ENCODE measurements at places on chromosomes 7 and 10.

GRCh38 chr7:15561835-15562234 lies at the start of gene AGMO:
TSS of gene AGMO (minus strand) at chr7:15562015.
- peak; percentile 18 for DNase-seq

- peak; percentile 54 for DNase-seq
Measured at GRCh38 chr10:21464134-21464533, 61.3 kb downstream of the SKIDA1 start.

GRCh38 chr10:71667387-71667752 lies 52.2 kb downstream of the C10orf105 start:
- no peak for DNase-seq

- no peak for DNase-seq
Measured at GRCh38 chr7:96838481-96838880, 128.8 kb upstream of the SEM1 start.

- no peak for DNase-seq
Measured at GRCh38 chr7:111068618-111069017, 22.3 kb upstream of the LRRN3 start.

GRCh38 chr10:113471241-113471996 lies 81.4 kb upstream of the HABP2 start:
- DNase-seq = no peak

DNA sequence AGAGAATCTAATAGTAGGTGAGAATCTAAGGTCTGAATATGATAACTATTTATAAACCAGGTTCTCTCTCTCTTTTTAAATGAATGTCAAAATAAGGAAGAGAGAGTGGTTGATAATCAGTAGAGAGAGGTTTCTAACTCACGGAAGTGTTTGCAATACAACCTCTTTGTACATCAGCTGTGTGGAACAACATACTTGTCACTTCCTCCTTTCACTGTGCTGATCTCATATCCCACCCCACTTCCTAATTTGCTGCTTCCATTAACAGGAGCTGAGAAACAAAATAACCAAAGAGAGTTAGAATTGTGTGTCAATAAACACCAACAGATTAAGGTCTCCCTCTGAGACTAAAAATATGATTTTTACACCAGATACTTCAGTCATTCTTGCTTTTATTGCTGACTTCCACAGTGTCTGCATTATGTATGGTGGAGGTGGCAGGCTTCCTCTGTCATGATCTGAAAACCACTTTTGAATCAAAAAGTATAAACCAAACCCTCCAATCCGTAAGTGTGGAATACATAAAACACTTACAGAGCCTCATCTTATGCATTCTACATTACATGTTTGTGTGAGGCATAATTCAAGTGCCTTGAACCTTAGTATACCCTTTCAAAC lies 25.0 kb downstream of the CACUL1 start:
- no peak for DNase-seq

DNA sequence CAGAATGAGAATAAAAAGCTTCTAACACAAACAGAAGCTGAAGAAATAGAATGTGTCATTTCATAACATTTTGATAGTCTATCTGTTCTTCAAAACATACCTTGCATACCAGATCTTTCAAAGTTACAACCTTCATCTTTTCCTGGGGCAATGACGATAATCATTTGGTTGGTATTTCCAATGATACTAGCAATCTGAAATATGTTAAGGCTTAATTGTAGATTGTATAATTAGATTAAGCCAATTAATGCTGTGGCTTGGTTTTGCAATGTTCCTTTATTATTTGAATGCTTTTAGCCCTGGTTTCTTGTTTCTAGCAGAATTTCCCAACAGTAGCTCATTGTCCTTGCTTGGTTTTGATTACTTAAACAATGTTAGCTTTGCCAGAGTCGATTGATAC lies 84.6 kb downstream of the CABCOCO1 start:
- peak; percentile 23 for DNase-seq

DNA sequence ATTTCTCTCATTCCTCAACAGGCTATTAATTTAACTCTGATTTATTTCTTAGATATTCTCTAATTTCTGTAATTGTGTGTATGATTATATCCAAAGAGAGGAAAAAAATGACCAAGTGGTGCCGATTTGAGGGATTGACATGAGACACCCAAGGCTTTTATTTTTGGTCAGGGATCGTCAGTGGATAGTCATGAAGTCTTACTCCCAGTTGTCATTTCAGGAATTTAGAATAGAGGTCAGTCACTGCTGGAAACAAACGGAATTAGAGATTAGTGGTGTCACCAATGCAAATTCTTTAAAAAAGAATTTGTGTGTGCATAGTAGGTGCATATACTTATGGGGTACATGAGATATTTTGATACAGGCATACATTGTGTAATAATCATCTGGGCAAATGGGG lies 26.8 kb upstream of the AGR3 start:
- DNase-seq = no peak

DNA sequence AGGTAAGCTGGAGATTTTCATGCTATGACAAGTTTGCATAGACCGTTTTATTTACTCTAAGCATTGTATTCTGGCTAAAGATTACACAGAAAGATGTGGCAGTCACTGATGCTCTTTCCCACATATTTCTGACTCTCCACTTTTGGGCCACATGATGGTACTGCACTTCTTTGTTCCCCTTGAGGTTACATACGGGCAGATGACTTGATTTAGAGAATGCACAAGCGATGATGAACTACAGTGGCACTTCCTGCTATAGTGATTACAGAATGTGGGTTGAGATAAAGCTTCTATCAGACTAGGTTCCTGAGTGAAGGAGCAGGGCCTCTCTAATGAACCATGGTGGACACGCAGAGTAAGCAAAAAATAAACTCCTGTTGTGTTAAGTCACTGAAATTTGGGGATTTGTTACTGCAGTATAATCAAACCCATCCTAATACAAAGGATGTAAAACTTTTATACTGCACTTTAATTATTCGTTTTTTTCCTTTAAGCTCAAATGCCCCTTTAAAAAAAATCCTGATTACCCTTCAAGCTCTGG lies 177.9 kb downstream of the TAX1BP1 start:
- peak; percentile 85 for DNase-seq

GRCh38 chr7:29599026-29599425 lies 35.4 kb downstream of the PRR15 start:
- DNase-seq = no peak

GRCh38 chr7:91993976-91994375 lies 53.3 kb downstream of the AKAP9 start:
- DNase-seq = no peak

- DNase-seq = no peak
Measured at GRCh38 chr10:43222210-43222720, 44.6 kb downstream of the RASGEF1A start.

DNA sequence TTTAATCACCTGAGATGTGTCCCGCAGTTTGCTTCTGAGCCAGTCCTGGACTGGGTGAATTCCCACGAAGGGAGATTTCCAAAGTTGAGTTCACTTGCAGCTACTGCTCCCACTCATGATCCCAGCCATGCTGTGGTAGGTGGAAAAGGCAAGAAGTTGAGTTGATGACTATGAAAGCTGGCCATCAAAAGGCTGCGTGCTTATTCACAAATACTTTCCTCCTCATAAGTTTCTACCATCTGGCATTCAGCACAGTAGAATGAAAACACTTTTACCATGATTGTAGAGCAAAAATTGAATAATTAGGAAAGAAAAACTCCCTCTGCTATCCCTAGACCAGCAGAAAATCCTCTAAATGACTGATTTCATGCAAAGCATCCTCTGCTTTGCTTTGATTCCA lies 281.8 kb downstream of the INHBA start:
- DNase-seq = no peak

DNA sequence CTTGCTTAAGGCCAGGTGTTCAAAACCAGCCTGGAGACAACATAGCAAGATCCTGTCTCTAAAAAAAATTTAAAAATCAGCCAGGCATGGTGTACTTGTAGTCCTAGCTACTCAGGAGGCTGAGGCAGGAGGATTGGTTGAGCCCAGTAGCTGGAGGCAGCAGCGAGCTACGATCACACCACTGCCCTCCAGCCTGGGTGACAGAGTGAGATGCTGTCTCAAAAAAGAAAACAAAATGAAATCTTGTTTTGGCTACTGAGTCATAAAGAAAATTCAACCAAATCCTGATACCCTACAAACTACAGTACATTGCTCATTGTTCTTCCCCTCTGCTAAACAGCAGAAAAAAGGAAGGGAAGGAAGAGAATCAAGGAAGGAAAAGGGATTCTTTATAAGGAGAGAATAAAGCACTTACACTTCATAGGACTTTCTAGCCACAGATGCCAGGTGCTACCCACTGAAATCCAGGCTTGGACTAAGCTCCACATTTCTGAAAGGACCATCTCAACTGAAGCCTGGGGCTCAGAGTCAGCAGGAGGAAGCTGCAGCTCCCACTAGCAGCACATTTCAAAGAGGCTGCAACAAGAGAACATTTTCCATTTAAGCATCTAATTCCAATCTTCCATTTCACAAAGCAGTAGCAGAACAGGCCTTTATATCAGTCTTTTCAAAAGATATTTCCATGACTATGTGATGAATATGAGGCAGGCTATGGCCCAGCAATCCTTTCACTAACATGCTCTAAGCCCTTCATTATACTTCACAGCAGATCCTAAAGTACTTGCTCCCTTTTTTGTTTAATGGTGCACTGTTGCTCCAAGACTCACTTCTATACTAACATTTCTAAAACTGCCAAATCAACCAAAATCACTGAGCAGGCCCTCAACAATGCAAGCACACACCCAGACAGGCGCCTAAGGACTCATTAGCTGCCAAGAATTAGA lies 13.5 kb downstream of the TNPO3 start:
- DNase-seq = no peak

- DNase-seq = peak; percentile 84
Measured at GRCh38 chr10:74223755-74224529, 72.9 kb downstream of the ADK start.

DNA sequence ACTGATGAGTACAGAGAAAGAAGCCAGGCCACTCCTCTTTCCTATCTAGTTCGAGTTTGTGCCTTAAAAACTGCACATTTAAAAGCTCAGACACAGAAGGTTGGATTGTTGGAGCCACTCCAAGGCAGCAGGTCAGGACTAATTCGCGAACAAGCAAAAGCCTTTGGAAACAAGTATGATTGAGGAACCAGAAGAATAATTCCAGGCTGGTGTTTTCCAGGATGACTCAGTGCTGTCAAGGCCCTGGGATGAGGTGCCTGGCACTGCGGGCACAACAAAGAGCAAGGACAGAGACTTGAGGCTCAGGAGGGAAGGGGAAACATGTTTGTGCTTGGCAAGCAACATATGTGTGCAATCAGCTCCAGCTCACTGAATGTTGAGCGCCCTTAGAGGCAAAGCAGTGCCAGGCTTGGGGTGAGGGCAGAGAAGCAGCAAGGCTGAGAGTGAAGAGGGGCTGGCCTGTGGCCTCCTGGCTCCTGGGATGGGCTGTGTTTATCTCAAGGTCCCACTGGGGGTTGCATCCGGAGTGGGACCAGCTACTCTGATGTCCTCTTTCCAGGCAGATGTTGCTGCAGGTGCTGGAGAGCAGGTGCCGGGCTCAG lies 44.1 kb downstream of the VSTM4 start:
- no peak for DNase-seq

DNA sequence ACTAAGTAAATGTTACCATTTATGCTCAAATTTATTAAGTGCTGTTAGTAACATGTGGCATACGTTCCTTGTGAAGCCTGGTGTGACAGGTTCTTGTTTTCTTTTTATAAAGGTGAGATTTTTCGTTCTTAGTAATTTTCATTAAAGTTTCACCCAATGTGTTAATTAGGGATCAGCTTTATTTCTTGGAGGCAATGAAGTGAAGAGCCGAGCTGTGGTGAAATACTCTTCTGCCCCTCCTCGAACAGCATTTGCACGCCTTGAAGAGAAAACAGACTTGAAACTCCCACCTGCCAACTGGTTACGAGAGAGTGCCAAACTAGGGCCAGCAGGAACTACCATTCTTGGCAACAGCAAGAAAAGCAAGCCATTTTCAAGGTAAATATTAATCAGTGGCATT lies 1.5 kb downstream of the EDRF1 start:
- DNase-seq = no peak

GRCh38 chr7:80412842-80413241 lies 99.0 kb downstream of the GNAT3 start:
- peak; percentile 30 for DNase-seq

GRCh38 chr7:120813546-120814252 lies 44.2 kb downstream of the TSPAN12 start:
- no peak for DNase-seq

GRCh38 chr10:99318475-99318874 lies 10.7 kb upstream of the CNNM1 start:
- no peak for DNase-seq

GRCh38 chr10:929960-930624 lies 1.4 kb downstream of the LARP4B start:
- DNase-seq = no peak

DNA sequence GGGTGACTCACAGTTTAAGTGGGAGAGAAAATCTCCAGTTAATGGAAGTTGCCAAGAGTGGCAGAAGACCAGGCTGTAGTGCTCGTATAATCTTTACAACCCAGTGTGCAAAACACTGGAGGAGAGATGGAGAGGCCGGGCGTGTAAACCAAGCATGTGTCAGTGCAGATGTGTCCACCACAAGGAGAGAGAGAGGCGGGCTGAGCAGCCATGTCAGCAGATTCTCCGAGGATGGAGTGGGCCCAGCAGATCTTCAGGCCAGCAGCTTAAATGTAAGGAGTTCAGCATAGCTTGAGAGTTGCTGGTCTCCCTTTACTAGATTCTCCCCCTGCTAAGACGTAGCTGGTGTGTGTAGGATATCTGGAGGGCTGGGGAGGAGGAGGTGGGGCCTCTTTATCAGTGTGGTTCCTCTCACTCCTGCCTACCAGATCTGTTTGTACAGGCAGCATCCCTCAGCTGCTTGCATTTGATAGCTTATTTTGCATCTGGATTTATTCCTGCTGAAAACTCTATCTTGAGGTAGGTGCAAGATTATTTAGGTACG lies 13.7 kb downstream of the BPGM start:
- DNase-seq = peak; percentile 38

DNA sequence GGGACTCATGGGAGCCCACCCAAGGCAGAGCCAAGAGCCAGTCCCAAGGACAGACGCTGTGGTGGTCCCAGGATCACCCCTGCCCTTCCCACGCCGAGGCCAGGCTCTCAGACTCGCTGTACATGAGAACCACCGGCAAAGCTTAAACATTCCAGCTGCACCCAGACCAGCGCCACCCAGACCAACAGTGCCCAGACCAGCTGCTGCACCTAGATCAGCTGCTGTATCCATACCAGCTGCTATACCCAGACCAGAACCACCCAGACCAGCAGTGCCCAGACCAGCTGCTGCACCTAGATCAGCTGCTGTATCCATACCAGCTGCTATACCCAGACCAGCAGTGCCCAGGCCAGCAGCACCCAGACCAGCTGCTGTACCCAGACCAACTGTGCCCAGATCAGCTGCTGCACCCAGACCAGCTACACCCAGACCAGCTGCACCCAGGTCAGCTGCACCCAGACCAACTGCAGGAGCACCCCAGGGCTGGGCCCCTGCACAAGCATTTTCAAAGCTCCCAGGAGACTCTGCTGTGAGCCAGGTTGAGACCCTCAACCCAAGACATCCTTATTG lies 47.9 kb upstream of the CNPY1 start:
- DNase-seq = no peak

- DNase-seq = no peak
Measured at GRCh38 chr10:132826524-132827422, 40.8 kb upstream of the NKX6-2 start.

GRCh38 chr7:45225311-45225947 lies 67.8 kb downstream of the RAMP3 start:
- no peak for DNase-seq

- no peak for DNase-seq
Measured at GRCh38 chr10:98205351-98205750, 62.6 kb downstream of the LOXL4 start.

GRCh38 chr10:124568339-124568738 lies 106.7 kb downstream of the LHPP start:
- no peak for DNase-seq

GRCh38 chr10:97765201-97765600 lies 6.6 kb downstream of the SFRP5 start:
- no peak for DNase-seq

All from EL (cell line).